ENCODE measurements at places on chromosomes 1 and 21.

- no peak for DNase-seq
Observed at GRCh38 chr1:172657586-172657985, 1.3 kb upstream of the FASLG start.

GRCh38 chr1:114203595-114204128 is 50.0 kb upstream of the SYT6 start:
- no peak for DNase-seq

GRCh38 chr1:52636721-52637695 is 4.0 kb downstream of the SHISAL2A start:
- peak; percentile 88 for DNase-seq

GRCh38 chr1:36377791-36378492 is 7.8 kb downstream of the STK40 start:
- DNase-seq: no peak

GRCh38 chr21:36861595-36862323 is 104.7 kb downstream of the HLCS start:
- no peak for DNase-seq

DNA sequence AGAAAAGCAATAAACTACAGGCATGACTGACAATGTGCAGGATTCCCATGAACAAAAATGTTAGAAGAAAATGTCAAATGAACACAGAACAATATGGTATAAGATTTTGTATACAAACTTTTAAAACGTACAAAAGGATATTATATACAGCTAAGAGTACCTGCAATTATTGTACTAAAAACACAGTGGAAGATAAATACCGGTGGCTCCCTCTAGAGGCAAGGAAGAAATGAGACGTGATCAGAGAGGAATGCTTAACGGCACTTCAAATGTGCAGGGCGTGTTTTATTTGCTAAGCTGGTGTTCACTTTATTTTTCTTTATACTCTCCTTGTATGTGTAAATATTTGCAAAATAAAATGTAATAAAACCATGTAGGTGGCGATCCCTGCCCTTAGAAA is 191.8 kb upstream of the SAMSN1 start:
- DNase-seq: peak; percentile 41

GRCh38 chr1:27519331-27520258 is 29.6 kb upstream of the WASF2 start:
- DNase-seq: no peak

- no peak for DNase-seq
Observed at GRCh38 chr1:82215853-82216175, 415.1 kb downstream of the ADGRL2 start.

DNA sequence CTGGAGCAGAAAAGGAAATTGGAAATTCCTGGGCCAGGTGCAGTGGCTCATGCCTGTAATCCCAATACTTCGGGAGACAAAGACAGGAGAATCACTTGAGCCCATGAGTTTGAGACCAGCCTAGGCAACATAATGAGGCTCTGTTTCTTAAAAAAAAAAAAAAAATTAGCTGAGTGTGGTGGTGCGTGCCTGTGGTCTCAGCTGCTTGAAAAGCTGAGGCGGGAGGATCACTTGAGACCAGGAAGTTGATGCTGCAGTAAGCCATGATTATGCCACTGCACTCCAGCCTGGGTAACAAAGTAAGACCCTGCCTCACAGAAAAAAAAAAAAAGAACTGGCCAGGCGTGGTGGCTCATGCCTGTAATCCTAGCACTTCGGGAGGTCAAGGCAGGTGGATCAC is 56.7 kb downstream of the SRSF11 start:
- no peak for DNase-seq

- DNase-seq: no peak
Observed at GRCh38 chr1:107246775-107247345, 106.0 kb downstream of the NTNG1 start.

DNA sequence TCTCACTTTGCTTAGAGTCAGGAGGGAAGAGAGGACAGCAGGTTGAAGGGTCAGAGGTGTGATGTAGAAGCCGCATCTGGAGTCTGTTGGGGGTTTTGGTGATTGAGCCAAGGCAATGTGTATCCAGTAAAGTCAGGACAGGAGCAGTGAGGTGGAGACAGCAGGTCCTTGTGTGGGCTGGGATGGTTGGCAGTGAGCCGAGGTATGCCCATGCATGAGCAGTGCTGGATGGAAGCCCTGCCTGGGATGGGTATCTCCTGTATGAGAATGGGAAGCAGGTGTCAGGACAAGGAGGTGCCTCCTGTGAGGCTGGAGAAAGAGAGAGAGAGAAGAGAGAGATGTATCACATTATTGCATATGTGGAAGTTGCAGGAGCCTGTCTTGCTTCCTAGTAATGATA is 90.0 kb downstream of the OBSCN start:
- no peak for DNase-seq

- no peak for DNase-seq
Observed at GRCh38 chr1:93302078-93302477, 43.6 kb upstream of the DR1 start.

DNA sequence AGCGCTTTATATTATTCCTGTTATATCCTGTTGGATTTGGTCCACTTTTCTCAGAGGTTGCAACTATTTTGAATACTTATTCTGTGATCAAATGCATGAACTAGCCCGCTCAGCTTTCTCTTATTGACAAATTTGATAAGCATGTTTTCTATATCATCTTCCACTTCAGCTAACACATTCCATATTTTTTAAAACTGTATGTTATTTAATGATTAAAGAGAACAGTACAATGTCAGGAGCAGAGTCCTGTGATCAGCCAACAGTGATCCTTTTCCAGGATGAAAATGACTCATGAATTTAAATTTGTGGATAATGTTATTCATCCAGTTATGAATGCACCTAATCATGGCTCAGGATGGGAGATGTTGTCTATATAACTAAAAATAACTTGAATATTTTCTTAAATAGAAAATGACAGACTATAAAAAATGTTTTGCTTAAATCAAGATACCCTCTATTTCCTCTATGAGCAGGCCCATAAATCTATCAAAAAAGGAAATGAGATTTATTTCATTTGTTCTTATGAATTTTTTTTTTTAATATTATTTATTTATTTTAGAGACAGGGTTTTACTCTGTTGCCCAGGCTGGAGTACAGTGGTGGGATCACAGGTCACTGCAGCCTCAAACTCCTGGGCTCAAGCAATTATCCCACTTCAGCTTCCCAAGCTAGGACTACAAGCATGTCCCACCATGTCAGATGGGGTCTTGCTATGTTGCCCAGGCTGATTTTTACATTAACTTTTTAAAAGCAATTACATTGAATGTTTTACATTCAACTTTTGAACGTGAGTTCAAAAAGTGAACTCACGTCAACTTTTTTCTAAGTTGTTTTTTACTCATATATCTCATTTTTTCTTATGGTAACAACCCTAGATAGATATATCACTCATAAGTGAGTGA is 12.5 kb downstream of the BPNT1 start:
- DNase-seq: no peak

DNA sequence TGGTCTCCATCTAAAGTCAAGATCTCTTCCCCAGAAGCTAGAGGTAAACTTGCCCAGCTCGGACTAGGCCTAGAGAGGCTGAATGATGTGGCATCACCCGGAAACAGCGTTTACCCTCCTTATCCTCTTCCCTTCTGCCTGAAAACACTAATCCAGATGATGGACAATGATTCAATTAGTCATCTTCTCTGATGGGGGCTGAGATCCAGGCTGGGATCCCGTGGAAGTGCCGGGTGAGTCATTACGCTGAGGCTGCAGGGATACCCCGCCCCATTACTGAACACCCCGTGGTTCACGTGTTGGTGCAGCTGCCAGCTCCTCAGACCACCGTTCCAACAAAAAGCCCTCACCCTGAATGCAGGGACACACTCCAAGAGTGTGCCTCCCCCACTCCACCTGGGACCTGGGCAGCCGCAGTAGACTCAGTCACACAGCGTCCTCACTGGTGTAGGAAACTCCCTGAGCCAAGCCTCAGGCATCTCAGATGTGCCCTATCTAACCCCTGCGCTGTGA is 2.0 kb downstream of the S100A6 start:
- DNase-seq: no peak

DNA sequence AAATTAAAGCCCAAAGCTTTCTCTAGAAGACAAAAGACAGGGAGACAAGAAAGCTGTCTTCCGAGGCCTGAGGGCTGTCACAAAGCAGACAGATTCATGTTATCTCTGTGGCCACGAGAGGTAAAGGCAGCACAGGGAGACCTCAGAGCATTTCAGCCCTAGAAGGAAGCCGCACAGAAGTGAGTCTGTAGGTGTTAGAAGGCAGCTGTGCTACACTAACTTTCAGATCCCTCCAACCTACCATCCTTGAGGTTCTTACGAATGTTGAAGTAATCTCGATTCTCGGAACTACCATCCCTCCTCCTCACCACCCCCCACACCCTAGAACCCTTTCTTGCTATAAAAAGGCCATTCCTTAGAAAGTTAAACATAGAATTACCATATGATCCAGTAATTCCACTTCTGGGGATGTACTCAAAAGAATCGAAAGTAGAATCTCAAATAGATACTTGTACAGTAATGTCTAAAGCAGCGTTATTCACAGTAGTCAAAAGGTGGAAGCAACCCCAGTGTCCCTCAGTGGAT is 21.5 kb upstream of the LYST start:
- DNase-seq: no peak

DNA sequence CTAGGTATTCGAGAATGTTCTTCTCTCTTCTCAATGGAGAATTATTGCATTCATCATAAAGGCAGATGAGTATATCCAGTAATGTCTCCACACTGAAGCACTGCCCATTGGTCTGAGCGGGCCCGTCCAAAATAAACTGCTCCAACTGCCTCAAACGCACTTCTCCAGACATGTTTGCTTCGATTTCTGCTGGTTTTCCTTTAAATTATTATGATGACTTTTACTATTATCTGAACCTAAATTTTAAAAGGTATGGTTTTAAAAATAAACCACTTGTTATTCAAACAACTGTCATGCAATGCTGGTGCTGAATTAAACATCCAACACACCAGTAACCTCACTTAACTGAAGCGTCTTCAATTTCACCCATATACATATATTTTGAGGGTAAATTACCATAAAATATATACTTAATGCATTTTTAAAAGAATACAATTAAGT is 1.3 kb downstream of the CDC42BPA start:
- no peak for DNase-seq

DNA sequence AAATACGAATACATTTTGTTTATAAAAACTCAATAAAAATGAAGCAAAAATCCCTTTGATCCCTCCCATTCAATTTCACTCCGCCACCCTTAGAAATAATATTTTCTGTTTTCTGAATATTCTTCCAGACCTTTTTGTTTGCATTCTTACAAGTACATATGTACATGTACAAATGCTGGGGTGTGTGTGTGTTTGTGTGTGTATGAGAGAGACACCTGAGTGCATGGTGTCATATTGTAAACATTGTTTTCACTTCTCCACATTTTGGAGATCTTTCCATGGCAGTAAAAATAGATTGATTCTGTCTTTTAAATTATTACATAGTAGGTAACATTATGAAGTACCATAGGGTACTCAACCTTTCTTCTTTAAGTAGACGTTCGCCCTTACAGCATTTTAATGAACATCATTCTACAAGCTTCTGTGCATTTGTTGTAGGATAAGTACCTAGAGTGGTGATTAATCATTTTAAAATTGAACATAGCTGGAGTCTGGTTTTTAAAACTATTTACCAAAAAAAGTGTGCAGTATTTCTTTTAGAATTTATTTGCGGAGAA is 1.3 kb upstream of the MPC2 start:
- DNase-seq: no peak

DNA sequence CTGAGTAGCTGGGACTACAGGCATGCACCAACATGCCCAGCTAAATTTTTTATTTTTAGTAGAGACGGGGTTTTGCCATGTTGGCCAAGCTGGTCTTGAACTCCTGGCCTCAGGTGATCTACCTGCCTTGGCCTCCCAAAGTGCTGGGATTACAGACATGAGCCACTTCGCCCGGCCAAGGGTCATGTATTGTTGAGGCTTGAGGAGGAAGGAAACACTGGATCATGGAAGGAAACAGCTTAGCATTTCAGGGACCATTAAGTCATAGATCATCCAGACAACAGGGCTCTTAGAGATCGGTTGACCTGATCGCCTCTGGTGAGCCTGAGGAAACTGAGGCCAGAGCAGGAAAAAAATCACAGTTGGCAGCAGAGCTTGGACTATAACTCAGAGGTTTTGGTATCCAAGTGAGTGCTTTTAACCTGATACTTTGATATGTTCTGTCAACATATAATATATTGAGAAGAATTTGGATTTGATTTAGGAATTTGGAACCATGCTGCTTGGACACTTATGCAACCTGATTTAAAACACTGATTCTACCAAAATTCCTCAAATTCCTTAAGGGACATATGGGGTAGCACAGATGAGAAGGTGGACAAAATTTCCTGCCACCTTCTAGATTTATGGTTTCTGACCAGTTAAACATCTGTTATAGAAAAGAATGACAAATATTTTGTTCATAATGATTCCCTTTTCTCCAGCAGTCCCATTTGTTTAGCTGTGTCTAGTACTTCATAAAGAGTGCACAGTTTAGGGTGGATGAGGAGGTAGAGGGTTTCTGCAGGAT is 13.1 kb upstream of the BMP8A start:
- DNase-seq: no peak

DNA sequence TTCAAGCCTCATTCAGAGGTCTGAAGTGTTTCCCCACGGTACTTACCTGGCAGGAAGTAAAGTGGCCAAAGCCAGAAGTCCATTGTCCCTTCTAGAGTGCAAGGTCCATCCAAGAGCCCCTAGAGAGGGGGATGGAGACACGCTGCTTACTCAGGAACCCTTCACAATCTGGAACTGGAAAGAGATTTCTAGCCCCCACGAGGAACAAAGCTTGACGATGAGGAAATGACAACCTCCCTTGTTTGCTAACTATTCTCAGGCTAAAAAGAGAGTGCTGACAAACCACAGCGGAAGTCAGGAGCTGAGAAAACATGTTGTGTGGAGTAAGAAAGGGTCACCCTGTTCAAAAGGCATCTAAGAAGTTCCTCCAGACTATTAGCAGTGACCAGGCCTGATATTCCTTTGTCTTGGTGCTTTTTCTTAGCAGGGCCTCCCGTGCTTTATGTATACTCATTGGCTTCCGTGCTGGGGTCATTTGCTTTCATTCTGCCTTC is at the start of gene FCMR:
Gene FCMR, minus strand, starts transcription at position 170 of the 494 bp plus-strand sequence. Its CDS starts 87 bp downstream, at position 83.
- peak; percentile 12 for DNase-seq

DNA sequence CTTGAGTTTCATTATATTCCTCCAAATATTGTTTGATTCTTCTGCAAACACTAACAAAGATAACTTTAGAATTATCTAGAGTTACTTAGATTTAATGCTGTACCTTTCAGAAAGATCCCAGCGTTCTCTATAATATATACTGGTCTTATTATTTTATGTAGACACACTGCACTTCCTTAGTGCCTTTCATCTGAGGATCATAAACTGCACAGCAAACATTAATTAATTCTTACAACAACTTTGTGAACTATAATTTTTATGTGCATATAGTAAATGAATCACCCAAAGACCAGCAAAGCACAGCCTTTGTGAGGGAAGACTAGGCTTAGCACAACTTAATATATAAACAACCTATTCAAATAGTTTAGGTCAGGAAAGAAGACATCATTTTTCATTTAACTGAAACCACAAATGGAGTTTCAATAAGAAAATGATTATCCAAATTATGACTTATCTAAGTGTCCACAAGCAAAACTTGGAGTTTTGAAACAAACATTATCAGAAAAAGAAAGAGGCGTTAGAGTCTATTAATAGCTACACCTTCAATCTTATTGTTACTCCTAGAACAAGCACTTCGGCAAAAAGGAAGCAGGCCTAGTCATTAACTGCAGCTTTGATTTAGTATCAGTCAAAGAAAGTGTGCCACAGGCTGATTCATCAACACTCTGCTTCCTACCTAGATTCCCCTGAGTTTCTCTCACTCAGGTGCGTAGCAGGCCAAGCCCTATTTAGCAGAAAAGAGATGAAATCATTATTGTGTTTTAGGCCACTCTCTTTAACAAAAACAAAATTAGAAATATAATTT is 22.5 kb upstream of the RC3H1 start:
- no peak for DNase-seq

GRCh38 chr1:110648417-110648816 is 26.3 kb downstream of the KCNA3 start:
- DNase-seq: no peak

Measured in GF-D8 (cell line).